Activated CD4-positive, alpha-beta T cell treated with anti-CD3 and anti-CD28 coated beads for 4 hours (primary cell): ENCODE measurements at places on chromosomes 7 and 10.

DNA sequence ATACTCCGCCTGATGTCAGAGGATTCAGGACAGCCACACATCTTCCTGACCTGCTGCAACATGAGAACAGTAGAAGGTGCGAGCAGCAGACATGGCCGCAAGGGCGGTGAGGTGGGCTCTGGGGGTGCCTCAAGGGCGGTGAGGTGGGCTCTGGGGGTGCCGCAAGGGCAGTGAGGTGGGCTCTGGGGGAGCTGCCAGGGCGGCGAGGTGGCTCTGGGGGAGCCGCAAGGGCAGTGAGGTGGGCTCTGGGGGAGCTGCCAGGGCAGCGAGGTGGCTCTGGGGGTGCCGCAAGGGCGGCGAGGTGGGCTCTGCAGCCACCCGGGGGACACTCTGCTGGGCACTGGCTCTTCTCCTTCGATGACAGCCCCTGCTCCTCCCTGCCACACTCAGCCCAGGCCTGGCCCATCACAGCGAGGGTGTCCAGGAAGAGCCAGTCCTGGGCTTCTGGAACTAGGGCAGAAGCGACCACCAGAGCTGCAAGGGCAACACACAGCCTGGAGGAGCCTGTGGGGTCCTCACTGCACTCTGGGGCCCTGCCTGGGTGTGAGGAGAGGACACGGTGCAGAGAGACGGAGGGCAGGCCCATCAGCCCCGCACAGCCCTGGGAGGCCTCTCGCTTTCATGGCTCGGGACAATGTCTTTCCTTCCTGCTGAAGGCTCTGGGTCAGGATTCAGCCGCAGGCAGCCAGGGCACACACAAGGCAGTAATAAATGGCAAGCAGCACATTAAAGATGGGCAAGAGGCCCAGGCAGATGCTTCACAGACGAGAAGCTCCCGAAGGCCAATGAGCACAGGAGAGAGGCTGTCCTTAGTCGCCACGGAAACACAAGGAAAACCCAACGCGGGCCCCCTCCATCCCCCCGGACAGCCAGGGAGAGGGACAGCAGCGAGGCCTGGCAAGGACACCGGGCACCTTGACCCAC, 42.5 kb downstream of the STK32C start:
- no peak for DNase-seq

- DNase-seq, result no peak
These were observed 14.6 kb upstream of the NUB1 start for GRCh38 chr7:151327022-151327421.

DNA sequence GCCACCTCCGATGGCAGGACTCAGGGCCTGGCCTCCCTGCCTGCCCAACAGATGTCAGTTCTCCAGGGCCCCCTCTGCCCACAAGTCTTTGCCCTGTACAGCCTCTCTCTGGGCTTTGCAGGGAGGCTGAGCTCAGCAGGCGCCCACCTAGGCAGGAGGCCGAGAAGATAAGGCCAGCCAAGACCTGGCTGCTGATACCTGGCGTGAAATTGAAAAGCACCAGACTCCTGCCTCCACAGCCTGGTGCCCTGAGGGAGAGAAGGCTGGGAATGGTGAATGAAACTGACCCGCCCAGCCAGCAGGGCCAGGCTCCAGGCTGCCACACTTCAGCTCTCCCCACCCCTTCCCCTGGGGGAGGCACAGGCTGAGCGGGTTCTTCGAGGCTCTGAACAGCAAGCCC, 145.8 kb downstream of the CDH23 start:
- DNase-seq, result no peak

GRCh38 chr10:71271662-71272055, 47.4 kb upstream of the SLC29A3 start:
- DNase-seq, result no peak

DNA sequence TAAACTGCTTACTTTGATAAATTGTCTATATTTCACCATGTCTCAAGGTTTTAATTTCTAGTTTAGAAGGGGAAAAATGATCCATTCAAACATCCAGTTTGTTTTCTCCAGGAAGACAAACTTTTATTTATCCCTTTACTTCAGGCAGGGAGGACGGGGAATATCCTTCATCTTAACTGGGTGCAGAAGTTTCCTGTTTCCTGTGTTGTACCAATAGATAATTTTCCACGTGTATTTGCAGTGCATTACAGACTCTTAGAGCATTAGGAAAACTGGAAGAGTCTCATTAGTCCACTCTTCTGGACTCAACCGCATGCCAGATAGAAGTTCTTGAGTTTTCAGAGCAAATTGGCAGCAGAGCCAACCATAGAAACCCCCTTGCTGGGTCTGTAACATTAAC, 39.4 kb upstream of the PIP4K2A start:
- DNase-seq, result no peak

- no peak for DNase-seq
These were observed 17.9 kb downstream of the PDK4 start for GRCh38 chr7:95578299-95578855.
